Thoracic aorta (tissue), 2 donors: ENCODE measurements at places on chromosomes 11 and 22. TPM values are rescaled to one million over a fixed set of nuclear protein-coding genes. Genes with fewer than 3 reads are reported as not detected.

YPEL1 gene
- 25.2 TPM for total RNA-seq

COA4 gene
- 64.9 TPM for total RNA-seq

IGLL1 gene
- total RNA-seq, result not detected

MISFA gene
- total RNA-seq, result not detected

STX3 gene
- 25.7 TPM for total RNA-seq

MOV10L1 gene
- total RNA-seq, result 7.4 TPM

RHOG gene
- total RNA-seq, result 49.4 TPM

KDELR3 gene
- total RNA-seq, result 52.9 TPM

OR2AT4 gene
- total RNA-seq, result not detected

C11orf87 gene
- not detected for total RNA-seq

GGT5 gene
- 81.3 TPM for total RNA-seq

RIN1 gene
- total RNA-seq, result 7.7 TPM

ME3 gene
- total RNA-seq, result 62.4 TPM

SCGB1A1 gene
- total RNA-seq, result not detected

CALCB gene
- total RNA-seq, result 1.5 TPM

TRPC6 gene
- 2.7 TPM for total RNA-seq

OR8D1 gene
- not detected for total RNA-seq

C22orf31 gene
- total RNA-seq, result not detected

TPBGL gene
- 0.21 TPM for total RNA-seq

TMEM25 gene
- total RNA-seq, result 36.3 TPM

FDXACB1 gene
- total RNA-seq, result 1.8 TPM

KIAA1671 gene
- total RNA-seq, result 57.8 TPM

GAL gene
- not detected for total RNA-seq

ACR gene
- total RNA-seq, result not detected

NUP98 gene
- 135 TPM for total RNA-seq

CELSR1 gene
- total RNA-seq, result 6.7 TPM

KDM4D gene
- total RNA-seq, result 0.54 TPM

IRAG1 gene
- total RNA-seq, result 393 TPM

TEAD1 gene
- 164 TPM for total RNA-seq

C2CD2L gene
- total RNA-seq, result 13.4 TPM

RAPSN gene
- total RNA-seq, result 0.41 TPM

SSTR3 gene
- not detected for total RNA-seq

CHADL gene
- total RNA-seq, result 4.9 TPM

TSSK2 gene
- not detected for total RNA-seq

FREY1 gene
- 9.0 TPM for total RNA-seq

GLYAT gene
- not detected for total RNA-seq

UPK3A gene
- total RNA-seq, result not detected

TEX12 gene
- 0.54 TPM for total RNA-seq

GVQW3 gene
- total RNA-seq, result 3.2 TPM

P2RY2 gene
- total RNA-seq, result 3.5 TPM
